ENCODE measurements at places on chromosomes 4 and X.
A peak's percentile ranks its signal among the peaks of the same experiment; 100 is the strongest.

DNA sequence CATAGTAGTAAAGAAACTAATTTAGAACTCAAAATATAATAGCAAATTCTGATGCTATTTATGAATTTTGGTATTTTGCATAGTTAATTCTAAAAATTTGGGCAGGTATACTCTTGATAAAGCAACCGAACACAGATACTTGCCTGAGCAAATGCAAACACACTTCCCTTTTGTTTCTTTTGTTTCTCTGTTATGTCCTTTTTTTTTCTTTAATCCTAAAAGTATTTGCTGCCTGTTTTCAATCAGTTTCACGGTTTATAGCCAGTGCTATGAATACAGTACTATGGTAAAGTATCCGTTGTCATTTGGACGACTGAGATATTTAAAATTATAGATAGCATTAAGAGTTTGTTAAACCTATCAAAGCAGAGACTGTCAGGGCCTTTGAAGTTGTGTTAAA lies 84.3 kb upstream of the HPRT1 start:
- H3K4me3 ChIP-seq = peak overlapping the region; percentile 33
- no peak for DNase-seq
- H3K27me3 ChIP-seq = no peaks in the 10 kb centered on the region
- no peak overlapping the region for H3K27ac ChIP-seq
- peaks cover 8% of the 10 kb centered on the region for H3K4me1 ChIP-seq

DNA sequence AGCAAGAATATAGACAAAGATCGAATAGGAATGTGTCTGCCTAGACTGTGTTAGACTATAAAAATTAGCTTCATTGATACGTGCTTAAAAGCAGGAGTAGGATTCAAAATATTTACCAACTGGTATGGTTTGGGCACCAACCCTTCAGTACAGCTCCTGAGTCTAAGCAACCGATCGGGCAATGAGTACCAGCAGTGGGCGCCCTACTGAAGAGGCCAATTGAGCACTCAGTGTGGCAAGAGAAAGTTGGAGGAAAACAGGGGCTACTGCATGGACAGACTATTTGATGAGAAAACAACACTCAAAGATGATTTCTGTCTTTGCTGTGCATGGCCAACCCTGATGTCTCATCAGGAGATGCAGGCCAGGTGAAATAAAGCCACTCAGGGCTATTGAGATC lies 176.0 kb upstream of the NWD2 start:
- no peaks in the 10 kb centered on the region for H3K36me3 ChIP-seq
- H3K27me3 ChIP-seq = no peaks in the 10 kb centered on the region
- no peak for DNase-seq
- H3K4me3 ChIP-seq = no peak overlapping the region

- no peak overlapping the region for H3K4me3 ChIP-seq
- no peaks in the 10 kb centered on the region for H3K27me3 ChIP-seq
- H3K27ac ChIP-seq = peak overlapping the region; percentile 89
- no peak for DNase-seq
Observed at GRCh38 chrX:108347800-108348199, 90.4 kb downstream of the COL4A6 start.

GRCh38 chr4:188627892-188628291 lies 488.7 kb downstream of the TRIML1 start:
- H3K36me3 ChIP-seq = no peaks in the 10 kb centered on the region
- no peaks in the 10 kb centered on the region for H3K27me3 ChIP-seq
- H3K27ac ChIP-seq = no peak overlapping the region
- no peak for DNase-seq

DNA sequence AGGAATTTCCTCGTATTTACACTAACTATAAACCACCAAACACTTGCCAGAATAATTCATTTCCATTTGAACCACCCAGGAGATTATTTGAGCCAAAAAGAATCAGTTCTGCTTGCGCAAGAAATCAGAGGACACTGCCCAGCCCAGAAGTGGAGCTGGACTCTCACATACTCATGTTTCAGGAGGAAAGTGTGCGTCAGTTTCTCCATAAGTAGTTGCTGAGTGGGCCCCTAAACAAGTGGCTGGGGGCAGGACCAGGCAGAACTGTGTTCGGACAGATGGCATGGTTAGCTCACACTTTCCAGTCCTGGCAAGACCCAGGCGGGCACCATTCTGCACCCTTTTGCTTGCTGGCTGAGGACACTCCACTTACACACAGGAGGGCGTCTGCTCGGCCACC lies 38.8 kb downstream of the BTC start:
- H3K27ac ChIP-seq = no peak overlapping the region
- H3K36me3 ChIP-seq = no peaks in the 10 kb centered on the region
- DNase-seq = no peak
- no peaks in the 10 kb centered on the region for H3K4me1 ChIP-seq
- H3K27me3 ChIP-seq = peaks cover 6% of the 10 kb centered on the region
- no peak overlapping the region for H3K4me3 ChIP-seq

DNA sequence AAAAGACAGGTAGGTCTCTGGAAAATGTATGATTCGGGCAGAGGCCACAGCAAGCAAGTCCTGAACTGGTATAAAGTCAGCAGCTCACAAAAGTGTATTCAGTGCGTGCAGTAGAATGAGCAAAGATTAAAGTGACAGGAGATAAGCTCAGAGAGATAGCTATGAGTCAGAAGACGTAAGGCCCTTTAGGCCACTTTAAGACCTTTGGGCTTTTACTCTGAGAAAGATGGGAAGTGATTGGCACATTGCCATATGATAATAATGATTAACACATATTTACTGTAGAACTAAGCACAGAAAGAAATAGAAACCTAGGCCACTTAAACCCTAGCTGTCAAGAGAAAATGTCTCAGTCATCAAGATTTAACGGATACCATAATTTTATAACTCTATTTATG lies 51.7 kb downstream of the TBCK start:
- no peak overlapping the region for H3K4me3 ChIP-seq
- DNase-seq = no peak
- H3K4me1 ChIP-seq = peaks cover 4% of the 10 kb centered on the region
- no peaks in the 10 kb centered on the region for H3K27me3 ChIP-seq

GRCh38 chr4:18566970-18567799 lies 545.6 kb upstream of the LCORL start:
- H3K27me3 ChIP-seq = no peaks in the 10 kb centered on the region
- no peak overlapping the region for H3K27ac ChIP-seq

GRCh38 chr4:85979276-85979675 lies 380.6 kb downstream of the MAPK10 start:
- no peaks in the 10 kb centered on the region for H3K27me3 ChIP-seq
- no peak overlapping the region for H3K4me3 ChIP-seq
- no peak overlapping the region for H3K27ac ChIP-seq
- no peak for DNase-seq

- H3K27me3 ChIP-seq = no peaks in the 10 kb centered on the region
- H3K4me1 ChIP-seq = no peaks in the 10 kb centered on the region
- no peaks in the 10 kb centered on the region for H3K36me3 ChIP-seq
- H3K27ac ChIP-seq = no peak overlapping the region
- H3K4me3 ChIP-seq = no peak overlapping the region
Observed at GRCh38 chr4:130808492-130808891, 1712.5 kb downstream of the C4orf33 start.

GRCh38 chr4:118865091-118865708 lies 23.5 kb upstream of the SYNPO2 start:
- peaks cover 4% of the 10 kb centered on the region for H3K27me3 ChIP-seq
- DNase-seq = peak; percentile 13
- H3K4me1 ChIP-seq = no peaks in the 10 kb centered on the region
- no peak overlapping the region for H3K4me3 ChIP-seq

DNA sequence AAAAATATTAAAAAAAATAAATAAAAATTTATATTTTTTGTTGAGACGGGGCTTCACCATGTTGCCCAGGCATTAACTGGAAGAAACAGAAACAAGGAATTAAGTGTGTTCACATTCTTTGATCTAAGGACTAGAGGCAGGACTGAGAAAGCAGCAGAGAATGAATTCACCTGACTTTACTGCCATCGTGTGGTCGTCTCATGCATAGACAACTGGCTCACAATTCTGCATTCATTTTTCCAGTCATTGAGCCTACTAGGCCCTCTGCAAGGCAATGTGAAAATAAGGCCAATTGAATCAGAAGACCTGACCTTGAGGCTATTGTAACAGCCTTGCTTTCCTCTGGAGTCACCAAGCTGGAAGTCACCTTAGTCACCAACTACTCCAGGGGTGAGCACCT lies 37.4 kb downstream of the LHFPL1 start:
- H3K36me3 ChIP-seq = peaks cover 1% of the 10 kb centered on the region
- no peaks in the 10 kb centered on the region for H3K4me1 ChIP-seq
- DNase-seq = peak; percentile 26
- H3K27ac ChIP-seq = no peak overlapping the region

GRCh38 chr4:47031011-47031678 lies at the start of gene GABRB1:
TSS of gene GABRB1 (plus strand) at chr4:47031567.
- peak within 1 kb of the TSS; percentile 73 for H3K4me3 ChIP-seq
- peaks cover 11% of the 10 kb centered on the region for H3K4me1 ChIP-seq
- peaks cover 35% of the 10 kb centered on the region for H3K27me3 ChIP-seq
- DNase-seq = peak; percentile 37

GRCh38 chr4:98581126-98581525 lies 77.3 kb downstream of the TSPAN5 start:
- no peaks in the 10 kb centered on the region for H3K36me3 ChIP-seq
- peaks cover 4% of the 10 kb centered on the region for H3K27me3 ChIP-seq
- H3K27ac ChIP-seq = no peak overlapping the region
- no peak overlapping the region for H3K4me3 ChIP-seq
- DNase-seq = no peak

DNA sequence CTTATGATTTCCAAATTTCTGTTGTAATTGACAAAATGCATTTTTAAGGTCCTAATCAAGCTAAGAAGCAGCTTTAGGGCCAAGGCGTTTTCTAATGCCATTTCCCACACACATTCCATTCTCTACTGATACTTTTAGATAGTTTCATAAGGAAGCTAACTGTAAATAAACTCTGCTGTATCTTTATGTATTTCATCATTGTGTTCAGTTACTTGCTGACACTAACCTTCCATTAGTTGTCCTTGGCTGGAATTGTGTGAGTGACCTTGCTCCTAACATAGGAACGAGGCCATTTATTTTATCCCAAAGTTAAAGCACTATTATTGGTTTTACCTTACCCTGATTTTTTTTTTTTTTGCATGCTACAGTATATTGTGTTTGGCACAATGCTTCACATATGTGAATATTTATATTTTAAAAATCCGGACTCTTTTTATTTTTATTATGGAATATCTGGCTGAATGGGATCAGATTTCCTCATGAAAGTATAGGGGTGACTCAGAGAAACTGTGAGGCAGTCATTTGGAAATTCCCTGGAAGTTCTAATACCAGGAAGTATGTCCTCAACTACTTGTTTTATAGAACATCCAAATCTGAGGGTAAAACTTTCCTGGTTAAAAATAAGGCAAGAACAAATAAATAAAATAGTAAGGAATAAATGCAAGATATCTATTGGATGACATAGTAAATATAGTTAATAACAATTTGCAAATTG lies 62.7 kb upstream of the SORBS2 start:
- H3K27me3 ChIP-seq = peaks cover 3% of the 10 kb centered on the region
- no peaks in the 10 kb centered on the region for H3K36me3 ChIP-seq
- H3K4me3 ChIP-seq = no peak overlapping the region
- no peak for DNase-seq
- no peak overlapping the region for H3K27ac ChIP-seq

DNA sequence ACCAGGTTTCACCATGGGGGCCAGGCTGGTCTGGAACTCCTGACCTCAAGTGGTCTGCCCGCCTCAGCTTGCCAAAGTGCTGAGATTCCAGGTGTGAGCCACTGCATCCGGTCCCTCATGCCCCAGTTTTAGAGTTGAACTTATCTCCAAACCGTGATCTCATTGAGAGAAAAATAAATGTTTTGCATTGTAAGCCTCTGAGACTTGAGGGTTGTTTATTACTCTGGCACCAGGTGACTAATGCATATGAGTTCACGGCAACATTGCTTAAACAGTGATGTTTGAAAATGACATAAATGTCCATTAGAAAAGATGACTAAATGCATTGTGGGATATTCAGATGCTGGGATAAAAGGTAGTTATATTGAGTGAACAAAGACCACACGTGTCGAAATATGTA lies 22.9 kb upstream of the FAT1 start:
- no peaks in the 10 kb centered on the region for H3K36me3 ChIP-seq
- H3K4me1 ChIP-seq = peaks cover 5% of the 10 kb centered on the region
- no peak overlapping the region for H3K4me3 ChIP-seq
- DNase-seq = no peak
- H3K27ac ChIP-seq = no peak overlapping the region
- H3K27me3 ChIP-seq = no peaks in the 10 kb centered on the region

DNA sequence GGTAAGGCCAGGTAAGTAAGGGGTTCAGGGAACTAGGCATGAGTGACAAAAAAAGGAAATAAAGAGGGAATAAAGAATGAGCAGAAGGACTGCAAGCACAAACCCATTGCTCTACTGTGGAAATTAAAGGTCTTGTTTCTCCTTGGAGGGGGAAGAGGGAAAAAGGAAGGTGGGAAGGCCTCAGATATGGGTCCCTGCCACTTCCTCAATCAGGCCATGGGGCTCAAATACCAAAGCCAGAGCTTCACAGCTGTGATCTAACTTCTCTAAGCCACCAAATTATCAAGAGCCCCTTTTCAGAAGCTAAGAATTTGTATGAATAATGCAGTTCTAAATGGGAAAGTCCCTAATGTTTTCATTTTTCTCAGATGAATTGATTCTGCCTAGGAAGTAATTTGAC lies 4.7 kb downstream of the USP51 start:
- no peak overlapping the region for H3K4me3 ChIP-seq
- peaks cover 2% of the 10 kb centered on the region for H3K36me3 ChIP-seq
- no peaks in the 10 kb centered on the region for H3K4me1 ChIP-seq

DNA sequence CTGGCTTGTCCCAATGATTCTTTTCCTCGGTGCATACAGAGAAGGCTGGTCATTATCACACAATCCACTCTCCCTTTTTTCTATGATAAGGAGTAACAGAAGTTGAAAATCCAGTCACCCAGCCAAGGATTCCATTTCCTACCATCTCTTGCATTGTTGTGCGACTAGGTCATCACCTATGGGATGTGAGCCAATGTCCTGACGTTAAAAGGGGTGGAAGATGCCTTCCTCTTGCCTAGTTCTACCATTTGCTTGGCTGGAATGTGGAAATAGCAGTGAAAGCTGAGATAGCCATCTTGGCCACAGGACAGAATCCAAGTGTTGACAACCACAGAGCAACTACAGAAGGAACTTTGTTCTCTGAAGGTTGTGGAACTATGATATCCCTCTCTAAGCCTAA lies 132.2 kb upstream of the KIT start:
- no peak for DNase-seq
- peaks cover 1% of the 10 kb centered on the region for H3K4me1 ChIP-seq
- no peak overlapping the region for H3K4me3 ChIP-seq
- H3K36me3 ChIP-seq = no peaks in the 10 kb centered on the region

DNA sequence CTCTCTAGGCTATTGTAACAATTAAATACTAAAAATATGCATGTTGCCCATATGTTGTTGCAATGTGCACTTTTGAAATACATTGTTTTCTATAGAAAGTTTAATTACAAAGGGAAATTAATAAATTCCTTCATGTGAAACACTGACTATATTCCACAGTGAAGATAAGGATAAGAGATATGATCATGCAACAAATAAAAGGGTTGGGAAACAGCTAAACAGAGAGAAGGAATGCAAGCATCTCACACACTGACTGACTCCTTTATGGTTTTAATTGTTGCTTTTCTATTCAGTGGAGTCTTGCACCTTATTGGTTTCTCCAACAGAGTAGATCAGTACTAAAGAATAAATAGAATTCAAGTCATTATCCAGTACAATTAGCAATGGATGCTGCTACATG lies 37.8 kb downstream of the ELOVL6 start:
- no peak overlapping the region for H3K4me3 ChIP-seq
- H3K27me3 ChIP-seq = no peaks in the 10 kb centered on the region
- H3K27ac ChIP-seq = no peak overlapping the region
- peaks cover 11% of the 10 kb centered on the region for H3K4me1 ChIP-seq
- no peaks in the 10 kb centered on the region for H3K36me3 ChIP-seq

Data from progenitor cell of endocrine pancreas (in vitro differentiated cells).